ENCODE measurements at places on chromosomes 4 and X.

GRCh38 chr4:24417206-24417605 is 167.1 kb downstream of the DHX15 start:
- no peak for DNase-seq

- peak; percentile 8 for DNase-seq
These were observed 28.3 kb upstream of the AP1S2 start for GRCh38 chrX:15882704-15883539.

- no peak for DNase-seq
These were observed 1586.1 kb upstream of the AGA start for GRCh38 chr4:179028321-179028720.

DNA sequence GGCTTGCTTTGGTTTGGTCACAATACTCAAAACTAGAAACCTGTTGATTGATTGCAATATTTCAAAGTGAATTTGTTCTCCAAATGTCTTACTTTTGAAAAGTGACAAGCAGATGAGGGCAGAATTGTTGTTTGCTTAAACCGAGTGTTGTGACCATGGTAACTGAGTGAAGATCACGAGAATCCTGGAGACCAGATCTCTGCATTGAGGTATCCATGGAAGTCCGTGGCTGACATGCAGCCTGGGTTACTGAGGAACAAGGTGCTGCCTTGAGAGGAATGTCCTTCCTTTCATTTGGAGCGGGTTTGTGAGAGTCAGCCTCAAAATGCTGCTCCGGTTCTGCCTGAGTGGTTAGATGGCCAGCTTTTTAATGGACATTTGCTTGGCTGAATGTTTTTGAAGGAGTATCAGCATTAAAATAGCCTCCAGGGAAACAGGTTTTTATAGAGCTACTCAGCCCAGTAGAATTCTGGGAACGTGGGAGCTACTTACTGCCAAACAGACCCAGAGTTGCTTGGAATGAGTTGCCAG is 31.3 kb downstream of the NYX start:
- no peak for DNase-seq

GRCh38 chr4:99473131-99473530 is 37.7 kb upstream of the C4orf17 start:
- DNase-seq = peak; percentile 42

GRCh38 chr4:30720021-30720660 is at the start of gene PCDH7:
PCDH7 (plus strand) TSS chr4:30720369; CDS start chr4:30721423, 1,054 bp downstream.
- peak; percentile 61 for DNase-seq

DNA sequence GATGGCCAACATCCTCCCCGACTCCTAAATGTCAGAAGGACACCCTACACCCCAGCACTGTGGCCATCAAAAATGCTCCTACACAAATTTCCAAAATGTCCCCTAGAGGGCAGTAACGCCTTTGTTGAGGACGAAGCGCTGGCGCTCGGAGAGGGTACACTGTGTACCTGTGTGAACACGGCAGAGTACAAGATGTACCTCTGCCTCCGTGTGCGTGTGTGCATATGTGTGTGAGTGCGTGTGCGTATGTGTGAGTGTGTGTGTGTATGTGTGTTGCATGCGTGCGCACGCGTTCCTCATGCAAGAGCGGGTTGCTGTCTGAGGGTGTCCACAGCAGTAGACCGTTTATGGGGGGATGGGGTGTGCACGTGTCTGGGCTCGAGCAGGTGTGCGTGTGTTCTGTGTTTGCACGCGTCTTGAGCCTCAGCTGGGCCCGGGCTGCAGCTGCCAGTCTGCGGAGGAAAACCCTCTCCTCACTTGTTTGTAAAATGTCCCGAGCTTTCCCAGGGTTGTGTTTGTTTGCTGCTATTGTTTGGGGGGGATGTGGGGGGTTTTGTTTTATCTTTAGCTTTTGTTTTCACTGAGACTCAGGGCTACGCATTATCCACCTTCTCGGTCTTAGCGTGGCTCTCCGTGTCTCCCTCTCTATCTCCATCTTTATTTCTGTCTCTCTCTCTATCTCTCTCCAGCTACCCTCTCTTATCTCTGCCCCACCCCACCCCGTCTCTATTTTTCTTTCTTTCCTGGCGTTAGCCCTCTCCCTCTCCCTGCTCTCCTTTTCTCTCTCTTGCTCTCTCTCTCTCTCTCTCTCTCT is 10.4 kb upstream of the TSPYL2 start:
- DNase-seq = peak; percentile 56

DNA sequence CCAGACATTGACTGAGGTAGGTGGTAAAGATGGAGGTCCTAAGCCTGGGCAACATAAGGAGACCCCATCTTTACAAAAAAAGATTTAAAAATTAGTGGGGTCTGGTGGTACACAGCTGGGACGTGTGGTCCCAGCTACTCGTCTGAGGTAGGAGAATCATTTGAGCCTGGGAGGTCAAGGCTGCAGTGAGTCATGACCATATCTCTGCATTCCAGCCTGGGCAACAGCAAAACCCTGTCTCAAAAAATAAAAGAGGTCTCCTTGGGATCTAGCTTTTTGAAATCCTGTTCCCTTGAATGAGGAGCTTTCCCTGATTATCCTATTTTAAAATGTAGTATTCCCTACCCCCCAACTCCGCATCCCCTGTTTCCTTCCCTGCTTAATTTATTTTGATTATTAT is 78.7 kb upstream of the OGT start:
- peak; percentile 2 for DNase-seq

DNA sequence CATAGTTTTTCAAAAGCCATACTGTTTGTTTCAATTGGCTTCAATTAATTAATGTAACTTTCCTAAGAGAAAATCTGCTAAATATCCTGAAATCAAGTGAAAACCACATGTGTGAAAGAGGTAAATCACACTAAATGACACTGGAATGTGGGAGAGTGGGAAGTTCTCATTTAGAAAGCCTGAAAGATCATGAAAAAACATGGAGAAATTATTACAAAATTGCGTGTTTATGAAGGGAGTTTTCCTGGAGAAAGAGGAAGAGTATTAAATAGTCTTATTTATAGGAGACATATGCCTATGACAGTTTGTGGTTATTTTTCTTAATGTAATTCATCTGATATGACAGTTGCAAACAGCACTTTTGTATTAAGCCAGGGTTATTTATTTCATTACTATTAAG is 183.7 kb downstream of the DKK2 start:
- DNase-seq = no peak

All from fibroblast of upper back skin (primary cell).